ENCODE measurements at places on chromosomes 5 and 9.

DNA sequence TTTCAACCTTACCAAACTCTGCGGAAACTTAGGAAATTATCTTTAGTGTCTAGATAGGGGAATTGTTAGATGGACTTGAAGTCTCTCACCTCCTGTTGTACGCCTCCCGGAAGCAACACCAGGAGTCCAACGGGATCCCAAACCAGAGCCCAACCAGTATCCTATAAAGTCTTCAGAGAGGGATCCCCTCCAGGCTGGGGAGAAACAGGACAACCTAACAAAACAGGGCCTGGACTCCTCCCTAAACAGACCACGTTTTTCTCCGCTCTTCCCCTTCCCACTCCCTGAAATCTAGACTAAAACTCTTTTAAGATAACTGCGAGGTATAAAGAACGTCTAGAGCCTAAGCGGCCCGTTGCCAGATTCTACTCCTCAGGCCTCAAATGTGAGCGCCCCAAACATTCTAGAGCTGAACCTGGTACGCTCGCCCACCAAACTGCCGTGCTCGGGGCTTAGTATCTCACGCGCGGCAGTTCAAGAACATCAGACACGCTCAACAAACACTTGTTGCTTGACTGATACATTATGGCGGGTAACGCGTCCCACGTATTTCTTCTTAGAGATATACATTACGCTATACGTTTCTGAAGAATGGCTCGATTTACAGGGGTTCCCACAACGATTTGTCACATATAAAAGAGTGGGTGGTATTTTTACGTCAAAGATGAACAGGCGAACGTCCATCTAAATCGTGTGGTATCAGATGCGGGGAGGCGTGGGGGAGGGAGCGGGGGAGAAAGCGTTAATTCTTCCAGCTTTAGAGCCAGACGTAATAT lies 663 bp upstream of the SMIM27 start:
- peak; percentile 18 for DNase-seq

DNA sequence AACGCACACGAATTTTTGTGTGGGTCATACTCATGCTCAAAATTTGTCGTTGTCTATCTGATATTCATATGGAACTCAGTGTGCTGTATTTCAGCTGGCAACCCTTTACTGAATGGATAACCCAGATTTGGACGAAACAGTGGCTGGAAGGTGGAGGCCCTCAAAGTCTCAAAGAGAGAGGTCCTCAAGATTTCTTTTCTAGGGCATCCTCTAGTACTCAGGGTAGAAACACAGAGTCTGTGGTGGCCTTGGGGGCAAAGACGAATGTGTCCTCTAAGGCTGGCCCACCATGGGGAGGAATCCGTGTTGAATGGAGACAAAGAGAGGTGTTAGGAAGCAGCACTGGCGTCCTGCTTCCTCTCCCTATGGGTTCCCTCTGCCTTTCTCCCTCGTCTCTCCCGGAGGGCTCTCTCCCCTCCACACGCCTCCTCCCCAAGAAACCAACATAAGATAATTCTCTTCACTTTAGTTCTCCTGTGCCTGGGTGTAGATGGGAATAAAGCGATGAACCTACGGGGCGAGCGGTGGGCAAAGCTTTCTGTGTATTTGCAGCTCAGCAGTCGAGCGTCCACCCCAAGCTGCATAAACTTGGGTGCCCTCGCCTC lies 333.7 kb downstream of the CWC27 start:
- DNase-seq: no peak

GRCh38 chr9:132372177-132373095 lies 17.6 kb upstream of the SETX start:
- DNase-seq: no peak

DNA sequence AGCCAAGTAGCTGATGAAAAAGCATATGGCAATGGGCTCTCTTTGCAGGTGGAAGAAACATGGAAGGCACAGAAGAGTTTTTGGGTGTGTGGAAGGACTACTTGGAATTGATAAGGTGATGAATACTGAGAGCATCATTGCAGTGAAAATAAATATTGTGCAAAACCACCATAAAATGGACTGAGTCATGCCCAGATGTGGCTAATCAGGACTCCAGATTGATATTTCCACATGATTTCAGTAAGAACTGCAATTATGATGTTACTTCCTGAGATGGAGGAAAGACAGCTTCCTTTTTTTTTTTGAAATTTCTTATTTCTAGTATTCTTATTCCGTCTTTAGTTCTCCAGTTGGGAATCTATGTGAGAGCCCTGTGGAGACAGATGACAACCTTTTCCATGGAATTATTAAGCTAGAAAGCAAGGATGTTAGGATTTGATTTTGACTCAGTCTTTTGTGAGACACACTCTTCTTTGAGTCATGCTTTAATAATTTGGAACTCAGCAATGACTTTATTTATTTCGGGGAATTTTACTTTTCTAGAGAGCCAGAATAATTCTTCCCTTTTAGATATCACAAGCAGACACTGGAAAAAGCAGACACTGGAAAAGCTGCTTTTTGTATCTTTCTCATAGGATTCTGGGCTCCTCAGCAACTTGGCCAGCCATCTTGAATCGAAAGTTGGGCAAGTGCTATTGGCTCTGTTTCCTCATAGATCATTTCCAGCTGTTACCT lies 94.2 kb upstream of the VCAN start:
- no peak for DNase-seq

DNA sequence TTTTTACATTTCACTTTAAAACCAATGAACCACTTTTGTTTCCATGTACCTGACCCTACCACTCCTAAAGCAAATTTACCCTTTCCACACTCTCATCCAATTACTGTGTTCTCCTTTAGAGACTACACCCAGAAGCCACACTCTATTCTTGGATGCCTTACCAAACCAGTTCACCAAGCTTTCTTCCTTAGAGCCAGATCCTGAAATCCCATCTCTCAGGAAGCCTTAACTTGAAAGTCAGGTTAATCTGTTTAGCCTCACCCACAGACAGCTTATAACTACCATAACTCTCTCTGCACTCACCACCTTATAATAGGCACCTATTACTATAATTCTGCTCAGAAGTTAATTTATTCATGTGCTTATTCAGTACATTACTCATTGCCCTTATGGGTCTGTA lies 4.3 kb downstream of the CSNK1A1 start:
- DNase-seq: no peak

DNA sequence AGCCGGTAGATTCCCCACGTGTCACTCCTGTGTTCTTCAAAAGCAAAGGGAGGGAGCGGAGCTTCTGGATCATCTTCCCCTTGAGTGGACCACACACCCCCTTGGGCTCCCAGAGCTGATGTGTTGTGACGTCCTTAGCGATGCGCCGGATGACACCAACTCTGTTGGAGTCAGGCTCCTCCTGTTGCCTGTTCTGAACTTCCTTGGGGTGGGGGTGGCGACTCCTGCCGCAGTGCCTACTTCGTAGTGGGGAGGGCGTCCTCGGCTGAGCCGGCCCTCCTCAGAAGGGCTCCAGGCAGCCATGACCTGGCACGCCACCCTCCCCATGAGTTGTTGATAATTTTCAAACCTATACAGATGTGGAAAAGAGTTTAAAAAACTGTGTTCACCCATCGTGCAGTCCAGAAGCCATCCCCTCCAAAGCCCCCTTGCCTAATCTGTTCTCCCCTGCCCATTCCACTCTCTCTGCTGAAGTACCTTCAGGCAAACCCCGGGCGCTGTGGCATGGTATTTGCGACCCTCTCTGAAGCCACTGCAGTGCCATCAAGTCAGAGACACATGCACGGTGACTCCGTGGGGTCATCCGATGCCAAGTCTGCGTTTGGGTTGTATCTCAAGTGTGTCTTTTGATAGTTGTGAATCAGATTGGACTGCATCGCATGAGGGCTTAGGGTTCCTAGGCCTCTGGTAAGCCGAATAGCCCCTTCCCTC lies 16.7 kb downstream of the EXOC3 start:
- DNase-seq: no peak

- no peak for DNase-seq
These were observed 583.5 kb upstream of the TUSC1 start for GRCh38 chr9:26261503-26262330.

GRCh38 chr9:73761905-73762304 lies 610.2 kb downstream of the ANXA1 start:
- DNase-seq: no peak

GRCh38 chr5:2699686-2700085 lies 51.8 kb downstream of the IRX2 start:
- no peak for DNase-seq

GRCh38 chr5:170960567-170960966 lies 98.7 kb downstream of the RANBP17 start:
- no peak for DNase-seq

- DNase-seq: no peak
These were observed 35.9 kb downstream of the PLEKHG4B start for GRCh38 chr5:127886-128285.

All from CD4-positive, alpha-beta T cell (primary cell).